ENCODE measurements at places on chromosomes 6 and 20.

DNA sequence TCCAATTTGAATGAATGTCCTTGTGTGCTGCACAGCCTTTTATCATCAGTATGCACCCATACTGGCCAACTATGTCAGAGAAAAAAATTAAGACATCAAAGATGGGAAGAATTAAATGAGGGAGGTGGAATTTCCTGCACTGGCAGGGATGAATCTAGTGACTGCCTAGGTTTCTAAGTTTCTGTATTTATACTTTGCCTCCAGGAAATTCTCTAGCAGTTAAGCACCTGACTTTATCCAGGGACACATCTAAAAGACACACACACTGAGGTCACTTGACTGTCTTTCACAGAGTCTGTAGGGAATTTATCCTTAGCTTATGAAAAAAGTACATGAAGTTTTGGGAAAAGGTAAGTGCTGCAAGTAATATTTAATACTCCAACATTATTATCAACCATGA lies 636.5 kb upstream of the PTCHD4 start:
- no peak for DNase-seq

GRCh38 chr6:10862361-10862760 lies 19.5 kb downstream of the GCM2 start:
- DNase-seq = no peak

DNA sequence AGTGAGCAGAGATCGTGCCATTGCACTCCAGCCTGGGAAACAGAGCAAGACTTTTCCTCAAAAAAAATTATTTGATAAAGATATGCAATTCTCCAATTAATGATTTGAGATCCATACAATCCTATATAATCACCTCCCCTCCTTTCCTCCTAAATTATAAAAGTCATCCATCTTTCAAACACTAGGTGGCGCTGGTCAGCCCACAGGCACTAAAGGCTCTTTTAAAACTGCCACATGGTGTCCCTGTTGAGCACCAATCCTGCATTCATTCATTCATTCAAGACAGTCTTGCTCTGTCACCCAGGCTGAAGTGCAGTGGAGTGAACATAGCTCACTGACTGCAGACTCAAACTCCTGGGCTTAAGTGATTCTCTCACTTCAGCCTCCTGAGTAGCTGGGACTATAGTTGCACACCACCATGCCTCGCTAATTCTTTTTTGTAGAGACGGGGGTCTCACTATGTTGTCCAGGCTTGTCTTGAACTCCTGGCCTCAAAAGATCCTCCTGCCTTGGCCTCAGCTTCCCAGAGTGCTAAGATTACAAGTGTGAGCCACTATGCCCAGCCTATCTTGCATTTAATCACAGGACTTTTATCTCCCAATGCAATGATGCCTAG lies 58.7 kb upstream of the SLC2A12 start:
- peak; percentile 17 for DNase-seq

- no peak for DNase-seq
Observed at GRCh38 chr20:406200-407132, 1.6 kb upstream of the RBCK1 start.

- DNase-seq = no peak
Observed at GRCh38 chr20:23358923-23359593, 2.9 kb upstream of the GZF1 start.

DNA sequence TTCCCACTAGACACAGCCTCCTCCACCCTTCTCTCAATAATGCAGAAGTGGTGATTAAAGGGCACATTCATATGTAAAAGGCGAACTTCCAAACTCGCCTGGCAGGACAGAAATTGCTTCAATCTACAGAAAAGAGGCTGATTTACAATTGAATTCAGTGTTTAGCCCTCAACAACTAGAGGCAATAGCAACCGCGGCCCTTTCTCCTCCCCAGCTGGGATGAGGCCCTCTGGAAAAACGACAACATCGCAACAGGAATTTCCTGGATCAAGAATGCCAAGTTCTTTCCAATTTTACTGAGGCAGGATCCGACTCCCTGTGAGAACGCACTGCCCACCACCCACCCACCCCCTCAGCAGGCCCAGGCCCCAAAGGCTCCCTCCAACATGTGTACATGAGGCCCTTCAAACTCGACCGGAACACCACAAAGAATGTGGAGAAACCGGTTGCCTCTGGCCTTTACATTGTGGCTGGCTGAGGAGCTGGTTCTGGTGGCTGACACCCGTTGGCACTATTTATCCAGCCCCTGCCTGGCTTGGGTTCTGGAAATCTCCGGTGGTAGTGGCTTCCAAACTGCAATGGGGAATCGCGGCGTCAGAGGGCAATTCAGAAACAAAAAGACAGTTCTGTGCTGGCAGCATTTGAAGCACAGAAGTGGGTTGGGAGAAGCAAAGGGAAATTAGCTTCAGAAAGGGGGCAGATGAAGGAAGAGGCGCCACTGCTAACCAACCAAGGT lies 36.8 kb downstream of the ZMYND8 start:
- DNase-seq = no peak

GRCh38 chr20:10972219-10972860 lies 298.5 kb upstream of the JAG1 start:
- no peak for DNase-seq

DNA sequence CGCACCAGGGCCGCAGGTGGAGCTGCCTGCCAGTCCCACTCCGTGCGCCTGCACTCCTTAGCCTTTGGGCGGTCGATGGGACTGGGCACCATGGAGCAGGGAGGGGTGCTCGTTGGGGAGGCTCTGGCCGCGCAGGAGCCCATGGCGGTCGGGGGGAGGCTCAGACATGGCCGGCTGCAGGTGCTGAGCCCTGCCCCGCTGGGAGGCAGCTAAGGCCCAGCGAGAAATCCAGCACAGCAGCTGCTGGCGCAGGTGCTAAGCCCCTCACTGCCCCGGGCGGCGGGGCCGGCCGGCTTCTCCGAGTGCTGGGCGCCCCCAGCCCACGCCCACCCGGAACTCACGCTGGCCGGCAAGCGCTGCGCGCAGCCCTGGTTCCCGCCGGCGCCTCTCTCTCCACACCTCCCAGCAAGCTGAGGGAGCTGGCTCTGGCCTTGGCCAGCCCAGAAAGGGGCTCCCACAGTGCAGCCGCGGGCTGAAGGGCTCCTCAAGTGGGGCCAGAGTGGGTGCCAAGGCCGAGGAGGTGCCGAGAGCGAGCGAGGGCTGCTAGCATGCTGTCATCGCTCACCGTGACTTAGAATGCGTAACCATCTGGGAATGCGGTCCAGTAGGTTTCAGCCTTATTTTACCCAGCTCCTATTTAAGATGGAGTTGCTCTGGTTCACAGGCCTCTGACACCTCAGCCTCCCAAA lies 77.3 kb downstream of the C6orf52 start:
- DNase-seq = no peak

DNA sequence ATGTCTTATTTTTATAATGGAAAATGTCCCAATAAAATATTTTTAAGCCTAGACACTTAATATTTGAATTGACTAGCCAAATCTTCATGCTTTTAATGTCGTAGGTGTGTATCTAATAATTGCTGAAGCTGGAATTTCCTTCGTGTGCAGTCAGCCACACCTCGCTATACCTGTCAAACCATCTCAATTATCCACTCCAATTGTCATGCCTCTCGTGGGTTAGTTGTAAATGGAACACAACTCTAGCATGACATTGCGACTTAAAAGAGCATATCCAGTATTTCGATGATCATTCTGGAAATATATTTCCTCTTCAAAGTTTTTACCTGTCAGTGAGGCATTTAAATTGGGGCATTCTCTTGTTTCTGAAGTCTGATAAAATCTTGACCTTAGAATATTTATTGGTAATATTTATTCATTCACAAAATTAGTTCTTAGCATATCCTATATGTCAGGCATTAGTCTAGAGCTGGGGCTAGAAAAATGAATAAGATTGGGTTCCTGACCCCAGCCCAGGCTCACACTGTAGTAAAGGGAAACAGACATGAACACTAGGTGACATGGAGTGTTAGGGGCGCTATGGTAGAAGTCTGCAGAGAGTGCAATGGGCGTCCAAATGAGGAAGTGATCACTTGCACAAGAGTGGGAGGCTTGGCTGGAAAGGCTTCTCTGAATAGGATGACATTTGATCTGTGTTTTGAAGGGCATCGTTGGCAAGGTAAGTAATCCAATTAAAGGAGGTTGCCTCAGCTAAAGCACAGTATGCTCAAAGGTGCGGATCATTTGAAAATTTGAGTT lies 11.0 kb upstream of the CFAP206 start:
- DNase-seq = peak; percentile 12

DNA sequence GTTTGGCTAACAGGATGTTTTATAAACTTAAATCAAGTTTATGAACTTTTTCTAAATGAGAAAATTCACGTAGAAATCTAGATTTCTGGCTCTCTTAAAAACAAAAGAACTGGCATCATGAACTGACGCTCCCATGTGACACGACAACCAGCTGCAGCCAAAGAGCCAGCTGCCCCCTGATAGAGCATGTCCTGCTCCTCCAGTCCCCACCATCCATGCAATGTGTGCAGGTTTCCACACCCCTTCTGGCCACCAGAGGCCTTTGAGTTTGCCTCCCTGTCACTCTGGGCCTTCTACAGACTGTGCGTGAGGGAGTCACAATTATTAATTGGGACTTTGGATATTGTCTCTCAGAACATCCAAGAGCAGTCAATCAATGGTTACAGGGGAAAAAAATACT lies 1.6 kb upstream of the GPLD1 start:
- no peak for DNase-seq

GRCh38 chr6:3139090-3139903 lies 18.0 kb downstream of the TUBB2A start:
- no peak for DNase-seq

- DNase-seq = no peak
Observed at GRCh38 chr6:6713657-6714056, 125.1 kb downstream of the LY86 start.

- no peak for DNase-seq
Observed at GRCh38 chr6:52361414-52361944, 472 bp upstream of the PAQR8 start.

GRCh38 chr20:45359406-45360148 lies 3.4 kb upstream of the SYS1 start:
- no peak for DNase-seq

DNA sequence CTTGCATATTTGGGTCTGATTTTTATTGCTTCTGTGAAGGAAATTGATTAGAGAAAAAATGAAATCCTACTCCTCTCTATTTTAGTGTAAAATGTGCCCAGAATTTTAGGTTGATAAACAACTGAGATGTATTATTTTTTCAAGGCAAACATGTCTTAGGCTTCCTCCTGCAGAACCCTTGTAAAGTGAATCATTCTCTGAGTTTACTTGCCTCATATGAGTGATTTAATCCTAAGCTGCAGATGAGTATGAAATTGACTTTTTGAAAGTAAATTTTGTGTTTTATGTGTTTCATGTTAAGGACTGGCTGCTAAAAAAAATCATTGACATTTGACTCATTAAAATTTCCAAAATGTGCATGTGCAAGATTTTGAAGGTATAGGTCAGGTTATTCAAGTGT lies 138.5 kb upstream of the PHACTR1 start:
- DNase-seq = no peak

GRCh38 chr6:154792761-154793160 lies 59.5 kb downstream of the SCAF8 start:
- DNase-seq = no peak

- DNase-seq = no peak
Observed at GRCh38 chr6:13535306-13535705, 39.1 kb upstream of the SIRT5 start.

DNA sequence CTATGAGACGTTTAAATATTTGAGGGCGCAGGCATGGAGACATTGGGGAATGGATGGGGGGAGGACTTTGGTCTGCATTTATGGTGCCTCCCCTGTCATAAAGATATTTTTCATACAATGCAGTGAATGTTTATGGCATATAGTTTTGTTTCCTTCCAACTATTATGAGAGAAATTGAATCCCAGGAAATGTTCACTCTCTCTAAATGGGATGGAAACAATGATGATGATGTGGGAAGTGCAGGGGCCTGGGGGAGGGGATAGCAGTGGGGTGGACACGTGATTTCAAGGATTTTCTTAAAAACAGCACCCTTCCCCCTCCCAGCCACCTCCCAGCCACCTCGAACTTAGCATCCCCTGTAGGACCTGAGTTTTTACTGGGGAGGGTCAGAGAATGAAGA lies 69.9 kb downstream of the TOX2 start:
- no peak for DNase-seq

GRCh38 chr20:19850198-19850533 lies 92.1 kb downstream of the RIN2 start:
- no peak for DNase-seq

GRCh38 chr6:40340957-40341356 lies 246.2 kb downstream of the LRFN2 start:
- no peak for DNase-seq

DNA sequence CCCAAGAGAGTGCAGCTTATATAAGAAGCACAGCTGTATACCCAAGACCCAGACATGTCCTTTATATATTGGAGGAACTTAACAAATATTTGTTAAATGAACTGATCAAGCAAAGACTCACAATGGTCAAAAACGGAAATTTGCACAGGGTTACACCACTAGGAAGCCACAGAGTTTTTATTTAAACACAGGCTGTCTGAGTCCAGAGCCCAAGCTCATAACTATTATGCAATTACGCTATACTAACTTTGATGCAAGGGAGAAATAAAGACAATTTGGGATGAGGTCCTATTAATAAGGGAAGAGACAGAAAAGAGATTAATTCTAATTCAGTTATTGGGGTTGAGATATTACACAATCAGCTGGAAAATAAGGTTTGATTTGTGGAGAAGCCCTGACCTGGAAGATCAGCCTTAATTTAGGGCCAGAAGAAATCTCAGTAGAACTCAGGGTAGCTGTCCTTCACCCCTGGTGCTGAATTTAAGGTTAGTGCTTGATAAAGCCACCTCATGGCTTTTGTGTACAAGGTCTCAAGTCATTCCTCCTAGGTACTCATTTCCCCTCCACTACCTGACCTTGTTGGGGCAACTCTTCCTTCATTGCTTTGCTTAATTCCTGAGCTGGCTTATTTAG lies 10.5 kb upstream of the ZNF334 start:
- no peak for DNase-seq

GRCh38 chr6:109374326-109374892 lies 7.9 kb downstream of the CD164 start:
- no peak for DNase-seq

- no peak for DNase-seq
Observed at GRCh38 chr6:154594496-154595198, 84.2 kb upstream of the CNKSR3 start.

DNA sequence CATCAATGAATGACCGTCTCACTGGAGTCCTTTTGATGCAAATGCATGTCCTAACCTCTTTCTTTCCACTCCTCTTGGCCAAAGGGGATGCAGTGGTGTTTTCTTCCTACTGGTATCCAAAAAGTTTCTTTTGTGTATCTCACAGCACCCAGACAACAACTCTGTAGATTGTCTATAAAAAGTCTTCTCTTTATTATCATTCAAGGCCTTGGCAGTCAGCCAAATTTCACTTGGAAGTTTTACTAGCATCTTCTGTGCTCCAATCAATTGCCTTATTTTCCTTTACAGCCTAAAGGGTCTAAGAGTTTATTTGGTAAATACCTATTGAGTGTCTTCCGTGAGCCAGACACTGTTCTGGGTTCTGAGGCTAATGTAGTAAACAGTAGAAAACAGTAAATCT lies 150.2 kb upstream of the RNF217 start:
- no peak for DNase-seq

GRCh38 chr20:62812181-62812906 lies 4.5 kb upstream of the COL9A3 start:
- DNase-seq = no peak

- no peak for DNase-seq
Observed at GRCh38 chr6:112735129-112735528, 388.0 kb downstream of the RFPL4B start.
